ENCODE measurements at places on chromosomes 3 and 15.

- DNase-seq, result no peak
These were observed 6.8 kb upstream of the GATA2 start for GRCh38 chr3:128499724-128500275.

DNA sequence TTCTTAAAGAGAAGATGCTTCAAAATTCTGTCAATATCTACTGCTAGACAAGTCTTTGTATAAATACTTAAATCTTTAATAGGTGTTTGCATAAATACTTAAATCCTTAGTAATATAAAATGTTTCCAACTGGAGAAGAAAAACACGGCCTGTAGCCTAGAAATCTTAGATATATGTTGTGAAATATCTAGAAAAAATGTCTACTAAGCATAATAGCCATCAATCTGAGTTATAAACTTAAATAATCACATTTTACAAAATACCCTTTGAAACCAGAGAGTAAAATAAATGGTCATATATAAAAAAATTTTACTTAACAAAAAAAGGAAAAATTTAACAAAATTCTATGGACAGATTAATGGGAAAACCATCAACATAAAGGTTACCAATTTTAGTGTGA is 73.9 kb downstream of the PLOD2 start:
- no peak for DNase-seq

- no peak for DNase-seq
These were observed 17.7 kb downstream of the NTRK3 start for GRCh38 chr15:88238618-88239430.

DNA sequence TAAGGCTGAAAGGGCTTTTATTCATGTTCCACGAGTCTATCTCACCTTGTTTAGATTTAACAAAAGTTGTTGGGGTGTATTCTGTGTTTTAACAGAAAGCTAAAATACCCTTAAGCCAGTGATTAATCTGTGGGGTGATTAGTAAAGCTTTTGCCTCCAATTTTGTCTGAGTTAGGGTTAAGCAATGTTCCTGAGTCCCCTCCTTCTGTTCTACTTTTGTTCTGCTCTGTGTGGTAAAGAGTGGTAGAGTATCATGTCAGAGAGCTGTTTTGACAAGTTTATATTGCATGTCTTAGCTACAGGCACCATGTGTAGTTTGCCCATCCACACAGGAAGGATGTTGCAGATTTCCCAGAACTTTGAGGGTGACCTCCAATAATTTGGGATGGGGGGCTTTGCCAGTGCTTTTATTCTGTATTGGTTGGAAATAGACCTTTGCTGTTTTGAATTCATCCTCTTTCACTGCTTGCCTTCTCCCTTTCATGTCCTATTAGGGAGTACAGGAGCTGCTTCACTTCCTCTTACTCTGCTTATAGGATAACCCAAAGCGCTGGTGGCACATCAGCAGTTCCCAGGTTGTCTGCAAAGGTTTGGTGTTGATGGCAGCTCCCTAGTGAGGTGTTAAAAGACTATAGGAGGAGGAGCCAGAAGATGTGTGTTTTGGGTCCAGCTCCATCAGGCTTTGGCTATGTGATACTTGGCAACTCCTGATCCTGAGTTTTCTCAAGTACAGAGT is 7.4 kb downstream of the PDE8A start:
- no peak for DNase-seq

DNA sequence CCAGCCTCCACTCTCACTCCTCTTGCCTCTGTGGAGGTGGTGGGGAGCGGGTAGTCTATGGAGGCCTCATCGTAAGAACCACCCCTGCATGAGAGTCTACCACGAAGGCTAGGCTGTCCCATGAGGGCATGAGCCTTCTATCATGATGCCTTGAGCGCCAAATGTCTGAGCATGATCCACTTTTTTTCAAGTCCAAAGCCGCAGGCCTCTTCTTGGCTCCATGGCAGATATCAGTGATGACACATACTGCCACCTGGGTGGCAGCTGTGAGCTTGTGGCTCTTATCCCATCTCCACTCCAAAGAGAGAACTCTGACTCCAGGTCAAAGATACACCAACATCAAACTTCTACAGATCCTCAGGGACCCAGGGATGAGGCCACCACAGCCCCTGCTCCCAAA is 13.5 kb downstream of the POC1A start:
- DNase-seq, result no peak

DNA sequence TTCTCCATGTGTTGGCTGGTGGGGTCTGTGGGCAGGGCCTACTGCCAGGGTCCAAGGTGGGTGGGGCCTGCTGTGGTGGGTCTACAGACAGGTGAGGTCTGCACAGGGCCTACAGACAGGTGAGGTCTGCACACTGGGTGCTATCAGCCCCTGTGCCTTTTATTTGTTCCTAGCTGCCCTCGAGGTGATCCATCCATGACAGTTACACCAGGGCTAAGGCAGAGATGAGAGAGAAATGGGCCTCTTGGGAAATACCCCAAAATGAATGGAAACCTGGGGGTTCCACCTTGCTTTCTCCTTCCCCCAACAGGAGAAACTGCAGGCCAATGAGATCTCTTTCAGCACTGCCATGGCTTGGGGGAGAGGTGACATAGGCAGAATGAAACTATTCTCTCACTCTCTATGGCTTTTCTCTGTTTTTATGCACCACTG is 36.4 kb downstream of the CFAP100 start:
- no peak for DNase-seq

GRCh38 chr15:58065445-58066041 is at the start of gene ALDH1A2:
ALDH1A2 (minus strand) TSS chr15:58065711; CDS start chr15:58065650, 61 bp downstream.
- no peak for DNase-seq

DNA sequence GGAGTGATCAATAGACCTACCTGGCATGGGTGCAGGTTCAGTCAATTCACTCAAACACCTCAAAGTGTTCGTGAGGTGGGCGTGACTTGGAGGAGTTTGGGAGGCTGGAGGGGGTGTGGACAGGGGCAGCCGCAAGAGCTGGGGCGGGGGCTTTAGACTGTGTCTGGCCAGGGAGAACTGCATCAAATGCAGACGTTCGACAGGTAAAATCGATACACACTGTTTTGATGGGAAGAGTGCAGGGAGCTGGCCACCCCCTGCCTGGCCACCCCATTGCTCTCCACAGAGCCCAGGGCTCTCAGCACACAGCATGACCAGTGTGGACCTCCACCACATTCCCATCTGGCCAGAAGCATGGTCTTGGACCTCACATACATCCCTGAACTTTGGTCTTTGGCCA is 412.1 kb downstream of the OCA2 start:
- DNase-seq, result no peak

GRCh38 chr3:131082871-131083863 is 56.5 kb downstream of the NEK11 start:
- no peak for DNase-seq

DNA sequence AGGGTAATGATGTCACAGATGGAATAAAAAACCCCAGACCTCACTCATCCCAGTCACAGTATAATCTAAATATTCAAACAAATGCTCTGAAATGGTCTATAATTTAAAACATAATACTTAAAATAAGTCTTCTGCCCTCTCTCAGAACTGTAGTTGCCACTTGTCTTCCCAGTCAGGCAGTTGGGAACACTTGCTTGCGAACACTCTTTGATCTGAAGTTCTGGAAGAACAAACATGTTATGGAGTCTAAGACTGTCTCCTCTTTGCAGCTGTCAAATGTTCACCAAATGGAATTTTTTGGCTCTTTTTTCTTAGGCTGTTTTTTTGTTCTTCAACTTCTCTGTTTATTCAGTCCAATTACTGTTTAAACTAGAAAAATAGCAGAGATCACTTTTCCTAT is 711.1 kb upstream of the GOLIM4 start:
- no peak for DNase-seq

GRCh38 chr3:170679190-170679589 is 93.3 kb upstream of the SLC7A14 start:
- no peak for DNase-seq

DNA sequence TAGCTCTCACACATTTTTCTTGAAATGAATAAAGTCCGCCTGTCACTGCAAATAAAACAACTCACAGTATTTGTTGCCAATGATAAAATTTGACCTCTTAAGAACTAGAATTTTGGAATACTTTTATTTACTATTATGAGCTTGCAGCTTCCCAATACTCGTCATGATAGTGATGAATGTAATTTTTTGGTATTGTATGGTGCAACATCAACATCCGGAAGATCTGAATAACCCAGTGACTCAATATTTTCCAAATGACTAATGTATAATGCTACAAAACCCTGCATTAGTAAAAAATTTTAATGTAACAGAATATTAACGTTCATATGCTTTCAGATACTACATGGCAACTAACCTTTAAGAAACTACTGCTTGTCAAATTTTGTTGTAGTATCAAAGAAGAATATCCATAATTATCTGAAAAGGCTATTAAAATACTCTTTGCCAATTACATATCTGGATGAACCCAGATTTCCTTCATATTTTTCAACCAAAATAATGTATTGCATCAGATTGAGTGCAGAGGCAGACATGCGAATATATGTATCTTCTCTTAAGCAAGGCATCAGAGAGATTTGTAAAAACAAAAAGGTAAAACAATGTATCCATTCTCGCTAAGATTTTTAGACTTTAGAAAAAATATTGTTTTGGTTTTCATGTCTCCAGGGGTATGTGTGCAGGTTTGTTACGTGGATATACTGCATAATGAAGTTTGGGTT is 95.3 kb downstream of the IGF2BP2 start:
- no peak for DNase-seq

DNA sequence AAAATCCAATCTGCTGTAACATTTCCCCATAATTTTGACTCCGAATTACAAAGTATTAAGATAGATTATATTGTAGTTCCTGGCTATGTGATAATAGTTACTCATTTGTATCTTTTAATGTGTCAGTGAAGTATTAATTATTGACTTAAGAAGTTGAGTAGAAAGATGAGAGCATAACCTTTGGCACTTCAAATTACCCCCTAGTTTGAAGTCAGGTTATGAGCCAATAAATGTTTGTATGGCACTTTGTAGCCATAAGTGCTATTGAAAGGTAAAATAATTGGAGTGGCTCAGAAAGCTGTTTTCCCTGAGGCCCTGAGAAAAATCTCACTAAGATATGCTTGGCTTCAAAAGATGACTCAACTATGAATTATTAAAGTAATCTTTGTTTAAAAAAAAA is 31.0 kb downstream of the IREB2 start:
- no peak for DNase-seq

DNA sequence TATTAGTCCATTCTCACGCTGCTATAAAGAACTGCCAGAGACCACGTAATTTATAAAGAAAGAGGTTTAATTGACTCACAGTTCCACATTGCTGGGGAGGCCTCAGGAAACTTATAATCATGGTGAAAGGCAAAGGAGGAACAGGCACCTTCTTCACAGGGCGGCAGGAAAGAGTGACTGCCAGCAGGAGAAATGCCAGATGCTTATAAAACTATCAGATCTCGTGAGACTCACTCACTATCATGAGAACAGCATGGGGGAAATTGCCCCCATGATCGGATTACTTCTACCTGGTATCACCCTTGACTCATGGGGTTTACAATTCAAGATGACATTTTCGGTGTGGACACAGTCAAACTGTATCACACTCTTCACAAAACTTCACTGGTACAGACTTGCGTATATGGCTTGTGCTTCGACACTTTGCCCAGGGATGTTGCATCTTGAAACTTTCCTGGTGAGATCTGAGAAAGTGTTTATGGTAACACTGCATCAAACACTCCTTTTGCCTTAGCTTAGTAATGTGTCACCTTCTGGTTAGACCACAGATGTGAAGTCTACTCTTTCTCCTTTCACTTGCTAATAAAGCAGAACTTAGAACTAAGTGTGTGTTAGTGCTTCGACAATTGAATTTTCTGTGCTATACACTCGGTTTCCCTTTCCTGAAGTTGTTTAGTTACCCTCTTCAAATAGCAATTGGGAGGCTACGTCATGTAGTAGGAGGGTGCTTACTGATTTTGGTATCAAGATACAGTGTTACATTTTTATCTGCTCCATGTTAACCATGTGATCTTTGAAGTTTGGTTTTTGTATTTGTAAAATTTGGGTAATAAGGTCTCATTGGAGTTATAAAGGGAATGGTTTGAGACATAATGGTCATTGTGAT is 185.7 kb downstream of the LPP start:
- DNase-seq, result no peak

DNA sequence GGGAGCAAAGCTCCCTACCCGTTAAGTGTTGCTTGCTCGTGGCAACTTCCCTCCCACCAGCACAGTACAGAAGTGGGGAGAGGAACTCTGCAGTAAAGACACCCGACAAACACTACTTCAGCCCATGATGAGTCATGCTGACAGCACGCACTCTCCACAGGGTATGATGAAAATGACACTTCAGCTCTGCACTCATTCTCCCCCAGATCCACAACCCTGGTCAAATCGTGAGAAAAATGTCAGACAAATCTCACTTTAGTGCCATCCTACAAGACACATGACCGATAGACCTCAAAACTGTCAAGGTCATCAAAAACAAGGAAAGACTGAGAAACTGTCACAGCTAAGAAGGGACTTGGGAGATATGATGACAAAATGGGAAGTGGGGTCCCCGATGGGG is 278.9 kb downstream of the OCA2 start:
- no peak for DNase-seq

DNA sequence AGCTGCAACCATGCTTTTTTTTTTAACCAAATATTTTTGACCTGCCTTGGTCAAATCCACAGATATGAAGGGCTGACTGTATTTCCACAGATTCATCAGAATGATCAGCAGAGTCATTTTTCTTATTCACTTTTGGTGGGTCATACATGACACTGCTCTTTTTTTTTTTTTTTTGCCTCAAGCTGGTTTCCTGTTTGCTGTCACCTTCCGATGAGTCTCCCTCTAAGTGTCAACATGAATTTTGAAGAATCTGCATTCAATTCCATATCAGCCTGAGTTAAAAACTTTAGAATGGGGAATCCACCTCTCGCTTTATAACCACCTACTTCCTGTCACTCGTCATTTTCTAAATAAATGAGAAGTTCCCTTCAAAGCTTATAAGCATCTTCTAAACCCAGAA is 2.2 kb upstream of the SLC12A8 start:
- no peak for DNase-seq
